Stimulated activated CD8-positive, alpha-beta memory T cell treated with anti-CD3 and anti-CD28 coated beads, Interleukin-7, amount 100 ng/mL, for 4 hours (primary cell): ENCODE measurements at places on chromosomes 3 and 15.

GRCh38 chr15:69484837-69485236, 32.2 kb downstream of the RPLP1 start:
- no peak for DNase-seq

- DNase-seq = peak; percentile 31
Observed at GRCh38 chr15:96356494-96357455, 26.3 kb downstream of the NR2F2 start.

DNA sequence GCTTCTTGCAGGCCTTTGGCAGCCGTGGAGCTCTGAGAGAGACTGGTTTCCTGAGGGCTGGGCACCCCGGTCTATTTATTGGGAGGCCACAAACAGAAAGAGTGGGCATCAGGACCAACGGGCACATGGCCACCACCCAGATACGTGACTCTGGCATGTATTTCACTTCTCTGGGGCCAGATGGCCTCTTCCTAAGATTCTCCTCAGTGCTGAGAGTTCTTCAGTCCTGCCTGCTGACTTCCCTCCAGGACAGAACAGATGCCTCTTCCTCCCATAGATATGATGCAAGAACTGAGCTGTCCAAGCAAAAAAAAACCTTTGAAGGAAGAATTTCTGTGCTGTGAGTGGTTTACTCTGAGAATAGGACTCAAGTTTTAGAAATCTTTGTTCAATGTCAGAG, 107.7 kb downstream of the IGF2BP2 start:
- DNase-seq = no peak

DNA sequence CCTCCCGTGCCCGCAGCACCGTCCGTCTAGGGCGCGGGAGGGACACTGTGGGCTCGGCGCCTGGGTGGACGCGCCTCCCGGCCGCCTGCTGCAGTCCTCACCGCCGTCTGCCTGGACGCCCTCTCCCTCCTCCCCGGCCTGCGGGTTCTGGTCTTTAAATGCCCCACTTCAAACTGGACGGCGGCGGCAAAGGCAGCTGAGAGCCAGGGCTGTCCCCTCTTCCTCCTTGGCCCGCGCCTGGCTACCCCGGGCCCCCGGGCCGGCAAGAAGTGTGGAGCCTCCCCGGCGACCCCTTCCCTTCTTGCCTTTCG, 426 bp downstream of the CBLB start:
- peak; percentile 16 for DNase-seq

DNA sequence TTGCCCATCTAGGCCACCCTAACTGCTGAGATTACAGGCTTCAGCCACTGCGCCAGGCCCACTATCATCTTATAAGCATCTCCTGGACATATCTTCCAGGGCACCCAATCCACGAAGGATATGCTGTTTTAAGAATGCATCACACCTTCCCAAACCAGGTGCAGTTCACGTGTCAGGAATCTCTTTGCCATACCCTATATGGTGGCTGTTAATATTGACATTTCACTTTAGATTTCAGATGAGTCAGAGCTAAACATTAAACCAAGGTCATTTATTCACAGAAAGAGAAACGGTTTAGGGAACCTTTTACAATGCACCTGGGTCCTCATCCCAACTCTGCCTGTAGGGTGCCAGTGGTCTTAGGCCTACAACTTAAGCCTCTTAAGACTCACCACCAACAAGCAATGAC, 85.7 kb downstream of the TBL1XR1 start:
- DNase-seq = no peak

DNA sequence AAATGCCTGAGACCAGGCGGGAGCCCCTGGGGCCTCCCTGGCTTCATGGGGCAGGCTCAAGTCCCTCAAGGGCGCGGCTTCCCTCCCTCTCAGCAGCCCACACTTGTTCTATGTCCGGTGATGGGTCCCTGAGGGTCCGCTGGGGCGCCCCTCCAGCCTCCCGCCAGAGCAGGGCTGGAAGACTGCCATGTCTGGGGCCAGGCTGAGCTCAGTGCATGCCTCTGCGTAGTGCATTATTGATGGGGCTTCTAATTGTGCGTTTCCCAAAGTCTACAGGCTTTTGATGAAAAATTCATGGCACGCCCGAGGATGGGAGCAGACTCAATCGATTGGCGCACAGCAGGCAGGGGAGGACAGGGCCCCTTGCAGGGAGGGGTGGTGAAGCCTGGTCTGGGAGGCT, 51.3 kb downstream of the CYP11A1 start:
- DNase-seq = no peak

- DNase-seq = no peak
Observed at GRCh38 chr15:79211481-79211880, 71.0 kb upstream of the ANKRD34C start.

GRCh38 chr3:71780430-71780829, 4.5 kb downstream of the PROK2 start:
- DNase-seq = no peak

- no peak for DNase-seq
Observed at GRCh38 chr3:127374086-127375010, 86.5 kb upstream of the PRR20G start.

GRCh38 chr3:142595581-142595950, 627 bp upstream of the PLS1 start:
- DNase-seq = no peak
